ENCODE measurements at places on chromosomes 5 and 9.

GRCh38 chr5:80192507-80193241 is 63.2 kb downstream of the SERINC5 start:
- no peak for DNase-seq

- DNase-seq: no peak
Observed at GRCh38 chr5:127586066-127586770, 62.7 kb upstream of the CTXN3 start.

- no peak for DNase-seq
Observed at GRCh38 chr5:80466669-80467485, 21.0 kb upstream of the FAM151B start.

DNA sequence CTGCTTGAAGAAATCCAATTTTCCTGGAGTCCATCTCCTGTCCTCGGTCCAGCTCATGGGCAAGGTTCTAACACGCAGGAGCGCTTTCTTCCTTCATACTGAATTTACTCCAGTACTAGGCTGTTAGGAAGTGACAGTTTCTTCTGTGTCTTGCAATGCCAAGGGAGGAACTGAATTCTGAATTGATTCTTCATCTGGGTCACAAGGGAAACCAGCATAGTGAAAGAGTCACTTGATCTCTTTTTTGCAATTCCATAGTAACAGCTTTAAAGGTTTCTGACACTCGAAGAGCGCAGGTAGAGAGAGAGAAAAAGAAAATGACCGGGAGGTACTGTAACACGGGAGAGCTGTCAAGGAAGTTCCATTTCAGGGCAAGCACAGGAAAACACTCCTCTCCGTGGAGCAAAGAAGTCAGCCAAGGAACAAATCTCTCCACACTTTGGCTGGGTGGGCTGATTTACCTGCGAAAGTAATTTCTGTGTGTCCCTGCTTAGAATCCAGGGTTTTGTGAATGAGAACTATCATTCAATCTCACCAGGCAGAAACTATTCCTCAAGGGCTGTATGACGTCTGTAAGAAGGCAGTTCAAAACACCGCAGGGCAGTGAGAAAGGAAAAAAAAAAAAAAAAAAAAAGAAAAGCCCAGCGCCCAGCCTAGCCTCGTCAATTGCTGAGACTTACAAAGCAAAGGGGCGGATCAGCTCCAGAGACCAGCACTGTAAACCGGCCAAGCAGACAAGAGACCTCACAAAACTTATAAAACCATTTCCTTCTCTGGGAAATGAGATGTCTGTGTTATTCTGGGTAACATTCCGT is 617.8 kb downstream of the PDE4D start:
- DNase-seq: no peak

DNA sequence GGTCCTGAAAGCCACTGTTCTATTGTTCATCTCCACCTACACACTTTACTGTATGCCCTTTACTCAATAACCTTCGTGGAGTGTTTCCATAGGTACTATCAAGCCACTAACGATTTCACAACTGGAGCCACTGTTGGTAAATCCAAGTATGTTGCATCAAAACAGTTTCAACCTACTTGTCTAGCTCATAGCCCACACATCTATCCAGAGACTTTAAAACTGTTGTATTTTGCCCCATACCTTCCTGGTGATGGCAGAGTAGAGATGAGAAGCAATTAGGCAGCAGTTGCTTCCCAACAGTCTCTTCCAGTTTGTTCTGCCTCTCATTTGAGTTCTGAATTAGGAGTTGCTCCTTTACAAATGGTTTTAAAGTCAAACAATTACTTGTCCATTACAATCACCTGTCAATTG is 607 bp downstream of the FAXDC2 start:
- no peak for DNase-seq

DNA sequence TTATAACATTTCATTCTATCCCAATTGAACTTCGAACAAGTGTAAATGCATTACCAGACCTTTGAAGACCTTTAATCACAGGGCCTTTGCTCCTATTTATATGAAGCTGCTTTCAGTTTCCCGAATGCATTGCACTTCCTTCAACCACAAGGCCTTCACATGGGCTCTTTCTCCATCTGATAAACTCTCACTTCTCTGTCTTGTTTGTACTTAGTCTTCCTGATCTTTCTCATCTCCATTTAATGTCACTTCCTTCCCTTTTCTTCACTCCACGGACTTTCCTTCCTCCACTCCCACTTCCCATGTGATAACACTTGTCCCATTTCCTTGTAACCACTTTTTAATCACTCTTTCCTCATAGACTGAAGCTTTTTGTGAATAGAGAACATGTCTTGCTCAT is 74.3 kb upstream of the TNC start:
- no peak for DNase-seq

DNA sequence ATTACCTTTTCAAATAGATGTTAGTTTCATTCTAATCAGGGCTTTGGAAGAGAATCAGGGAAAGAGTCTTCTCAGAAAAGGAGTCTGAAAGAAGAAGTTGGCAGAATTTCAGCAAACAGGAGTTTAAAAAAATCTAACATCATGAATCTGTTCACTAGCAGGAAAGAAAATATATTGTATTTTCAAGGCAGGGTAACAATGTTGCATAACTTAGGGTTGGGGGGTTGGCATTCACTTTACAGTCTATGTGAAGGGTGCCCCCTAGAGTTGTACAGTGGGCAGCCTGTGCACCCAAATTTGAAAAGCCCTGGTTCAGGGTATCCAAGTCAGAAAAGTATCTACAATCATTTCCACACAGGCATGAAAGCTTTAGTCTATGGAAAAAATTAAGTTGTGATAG is 348.4 kb upstream of the SLC30A5 start:
- DNase-seq: no peak

GRCh38 chr5:3320317-3320875 is 275.2 kb upstream of the IRX1 start:
- no peak for DNase-seq

DNA sequence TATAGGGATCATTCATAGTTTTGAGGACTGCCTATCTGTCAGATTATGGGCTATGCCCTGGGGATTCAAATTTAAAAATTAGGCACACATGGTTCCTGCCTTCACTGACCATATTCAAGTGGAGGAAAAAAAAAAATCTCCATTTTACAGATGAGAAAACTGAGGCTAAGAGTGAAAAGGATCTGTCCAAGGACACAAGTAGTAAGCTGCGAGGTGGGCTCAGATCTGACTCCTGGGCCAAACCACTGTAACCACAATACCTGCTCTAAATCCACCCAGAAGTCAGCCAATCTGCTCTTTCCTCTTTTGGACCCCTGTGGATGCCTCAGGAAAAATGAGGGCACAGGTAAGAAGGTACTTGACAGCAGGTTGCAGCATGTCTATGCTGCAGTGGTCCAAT is 2.8 kb upstream of the TOR1A start:
- DNase-seq: no peak

DNA sequence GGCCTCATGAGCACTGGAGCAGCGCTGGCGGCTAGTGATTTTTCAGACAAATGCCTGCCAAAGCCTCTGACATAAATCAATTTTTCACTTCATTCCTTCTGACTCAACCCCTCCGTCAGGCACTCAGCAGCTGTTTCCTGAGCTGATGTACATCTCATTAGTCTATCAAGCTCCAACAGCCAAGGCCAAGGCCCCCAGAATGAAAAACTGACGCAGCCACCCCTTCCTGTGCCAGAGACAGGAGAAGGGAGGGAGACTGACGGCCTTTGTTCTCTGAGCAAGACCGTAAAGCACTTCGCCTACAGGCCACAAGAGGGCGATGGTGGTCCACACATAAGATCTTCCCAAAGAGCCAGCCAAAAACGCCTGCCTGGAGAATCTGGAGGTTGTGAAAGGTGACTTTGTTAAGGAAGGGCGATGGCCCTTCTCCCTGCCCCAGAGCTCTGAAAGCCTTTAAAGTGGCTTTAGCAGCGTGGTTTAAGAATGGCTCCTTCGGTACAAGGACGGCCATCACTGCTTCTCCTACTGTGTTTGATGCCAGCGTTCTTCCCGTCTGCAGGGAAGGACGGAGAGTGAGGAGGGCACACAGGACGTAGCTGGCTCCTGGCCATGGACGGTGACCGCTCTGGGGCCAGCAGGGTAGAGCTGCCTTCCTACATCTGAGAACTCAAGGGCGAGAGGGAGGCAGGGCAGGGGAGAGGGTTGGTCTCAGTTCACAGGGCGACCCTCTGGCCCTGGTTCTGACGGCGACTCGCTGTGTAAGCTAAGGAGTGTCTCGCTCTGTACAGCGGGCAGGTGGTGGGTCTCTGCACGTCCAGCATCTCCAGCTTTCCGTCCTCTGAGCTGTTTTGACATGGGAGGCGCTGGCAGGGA is 37.0 kb downstream of the ALG2 start:
- DNase-seq: peak; percentile 75

DNA sequence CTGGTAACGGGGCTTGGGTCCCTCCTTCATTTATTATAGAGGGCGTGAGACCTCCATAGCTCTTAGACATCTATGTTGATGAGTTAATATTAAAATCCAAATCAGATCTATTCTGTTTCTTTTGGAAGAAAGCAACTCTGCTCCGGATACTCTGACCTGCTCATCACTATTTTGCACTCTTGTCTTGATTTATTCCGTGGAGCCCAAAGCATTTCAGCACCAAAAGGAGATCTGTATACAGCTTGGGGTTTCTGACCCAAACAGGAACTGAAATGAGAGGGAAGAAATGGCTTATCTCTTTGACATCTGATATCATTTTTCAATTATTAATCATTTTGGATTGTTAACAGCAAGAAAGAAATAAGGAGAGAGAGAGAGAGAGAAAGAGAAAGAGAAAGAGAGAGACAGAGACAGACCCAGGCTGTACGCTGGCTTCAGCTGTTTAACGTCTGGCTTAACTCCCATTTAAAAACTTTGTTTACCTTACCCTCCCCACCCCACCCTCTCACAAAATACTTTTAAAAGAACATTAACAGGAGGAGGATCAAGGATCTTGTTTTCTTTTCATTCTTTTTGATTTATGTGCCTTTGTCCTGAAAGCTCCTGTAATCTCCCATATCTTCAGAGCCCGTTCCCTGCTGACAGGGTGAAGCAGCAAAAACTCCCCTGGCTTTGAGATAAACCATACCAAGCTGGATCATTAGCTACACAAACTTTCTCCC is 231.4 kb upstream of the TUT7 start:
- no peak for DNase-seq

- DNase-seq: no peak
Observed at GRCh38 chr5:139058121-139058520, 140.0 kb downstream of the SIL1 start.

DNA sequence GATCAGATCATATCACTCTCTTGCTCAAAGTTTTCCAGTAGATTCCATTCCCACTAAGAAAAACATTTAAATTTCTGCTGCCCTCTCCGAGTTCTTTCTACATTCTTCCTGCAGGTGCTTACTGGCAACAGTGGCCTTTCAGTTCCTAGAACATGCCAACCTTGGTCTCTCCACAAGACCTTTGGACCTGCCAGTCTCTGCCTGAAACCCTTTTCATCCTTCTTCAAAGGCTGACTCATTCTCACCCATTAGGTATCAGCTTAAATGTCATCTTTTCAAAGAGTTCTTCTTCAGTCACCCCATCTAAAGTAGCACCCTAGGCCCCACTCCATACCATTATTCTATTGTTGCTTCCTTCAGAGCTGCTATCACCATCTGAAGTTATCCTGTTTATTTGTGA is 21.8 kb downstream of the PPIC start:
- DNase-seq: no peak

GRCh38 chr9:27864644-27865438 is 291.6 kb upstream of the C9orf72 start:
- DNase-seq: no peak

- no peak for DNase-seq
Observed at GRCh38 chr9:3942361-3942760, 357.5 kb downstream of the GLIS3 start.

- DNase-seq: no peak
Observed at GRCh38 chr5:5719292-5719691, 296.8 kb downstream of the ICE1 start.

GRCh38 chr5:176734756-176735342 is 75.5 kb upstream of the UNC5A start:
- no peak for DNase-seq

GRCh38 chr9:109052416-109052815 is 39.1 kb upstream of the CTNNAL1 start:
- DNase-seq: peak; percentile 32

GRCh38 chr5:103428411-103428871 is 134.1 kb downstream of the NUDT12 start:
- DNase-seq: no peak

GRCh38 chr5:181036816-181037364 is 3.2 kb upstream of the BTNL9 start:
- no peak for DNase-seq

DNA sequence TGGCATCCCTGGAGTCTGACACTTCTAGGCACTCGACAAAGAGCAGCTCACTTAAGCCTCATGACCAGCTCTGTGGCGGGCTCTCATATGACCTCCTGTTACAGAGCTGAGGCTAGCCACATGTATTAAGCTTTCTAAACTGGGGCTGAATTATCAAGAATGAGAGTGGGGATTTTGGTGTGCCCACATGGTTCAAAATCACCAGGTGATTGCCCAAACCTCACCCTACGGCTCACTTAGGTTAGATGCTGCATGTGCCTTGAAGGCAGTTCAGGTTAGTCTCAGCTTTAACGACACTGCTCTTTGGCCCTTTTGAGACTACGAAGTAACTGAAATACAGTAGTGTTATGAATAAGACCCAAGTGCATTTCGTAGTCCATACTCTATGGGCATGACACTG is 39.4 kb upstream of the SMIM32 start:
- DNase-seq: no peak

Measured in AG09319 (cell line).